ENCODE measurements at places on chromosomes 12 and 14.
A peak's percentile ranks its signal among the peaks of the same experiment; 100 is the strongest.

DNA sequence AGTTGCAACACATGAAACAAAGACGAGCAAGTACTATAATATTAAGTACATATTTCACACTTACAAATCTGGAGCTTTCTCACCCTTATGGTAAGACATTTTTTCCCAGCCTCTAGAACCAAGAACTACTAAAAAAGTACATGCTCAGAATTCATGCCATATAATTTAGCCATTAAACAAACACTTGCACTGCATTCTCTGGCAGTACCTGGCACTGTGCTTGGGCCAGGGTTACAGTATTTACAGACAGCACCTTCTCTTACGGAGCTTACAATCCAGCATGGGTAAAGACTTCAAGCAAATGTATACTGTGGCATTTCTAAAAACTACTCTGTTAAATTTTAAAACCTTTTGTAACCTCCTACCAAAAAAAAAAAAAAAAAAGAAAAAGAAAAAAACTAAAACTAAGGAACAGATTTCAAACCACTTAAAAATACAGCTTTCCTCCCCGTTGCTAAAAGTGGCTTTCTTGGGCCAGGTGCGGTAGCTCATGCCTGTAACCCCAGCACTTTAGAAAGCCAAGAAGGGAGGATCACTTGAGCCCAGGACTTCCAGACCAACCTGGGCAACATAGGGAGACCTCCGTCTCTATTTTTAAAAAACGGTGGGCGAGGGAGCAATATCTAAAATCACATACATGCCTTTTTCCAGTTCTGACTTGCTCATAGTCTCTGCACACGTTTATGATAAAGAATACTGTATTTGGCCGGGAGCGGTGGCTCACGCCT lies 956 bp downstream of the GNPTAB start:
- DNase-seq, result no peak

DNA sequence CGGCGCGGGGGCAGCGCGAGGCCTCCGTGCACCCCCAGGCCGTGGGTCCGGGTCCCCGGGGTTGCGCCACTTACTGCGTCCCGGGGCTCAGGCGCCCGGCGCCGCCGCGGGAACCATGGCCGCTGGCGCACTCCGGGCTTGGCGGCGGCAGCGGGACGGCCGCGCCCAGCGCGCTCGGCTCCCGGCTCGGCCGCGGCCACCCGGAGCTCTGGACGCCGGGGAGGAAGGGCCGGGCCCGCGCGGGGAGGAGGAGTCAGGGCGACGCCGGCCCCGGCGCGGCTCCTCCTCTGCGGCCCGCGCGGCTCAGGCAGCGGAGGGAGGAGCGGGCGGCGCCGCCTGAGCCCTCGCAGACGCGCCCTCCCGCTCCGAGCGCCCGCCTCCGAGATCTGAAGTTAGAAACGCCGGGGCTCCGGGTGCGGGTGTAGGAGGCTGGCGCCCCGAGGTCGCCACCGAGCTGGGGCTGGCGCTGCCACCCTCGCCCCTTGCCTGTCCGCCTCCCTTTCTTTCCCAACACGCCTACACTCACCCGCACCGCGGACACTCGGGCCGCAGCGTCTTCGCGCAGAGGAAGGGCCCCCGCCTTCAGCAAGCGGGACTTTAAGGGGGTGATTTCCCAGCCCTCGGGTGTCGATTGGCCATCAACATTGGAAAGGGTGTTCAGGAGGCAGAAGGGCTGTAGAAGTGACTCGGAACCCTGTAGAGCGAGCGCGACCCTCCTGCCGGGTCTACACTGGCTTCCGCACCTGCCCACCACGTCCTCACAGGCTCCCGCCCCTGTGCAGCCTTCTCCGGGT lies at the start of gene NIN:
TSS of gene NIN (minus strand) at position 231 of the 794 bp plus-strand sequence. CDS start 9,106 bp downstream, outside the sequence.
- peak; percentile 79 for DNase-seq

- no peak for DNase-seq
Measured at GRCh38 chr12:50123203-50123602, 11.2 kb downstream of the COX14 start.

DNA sequence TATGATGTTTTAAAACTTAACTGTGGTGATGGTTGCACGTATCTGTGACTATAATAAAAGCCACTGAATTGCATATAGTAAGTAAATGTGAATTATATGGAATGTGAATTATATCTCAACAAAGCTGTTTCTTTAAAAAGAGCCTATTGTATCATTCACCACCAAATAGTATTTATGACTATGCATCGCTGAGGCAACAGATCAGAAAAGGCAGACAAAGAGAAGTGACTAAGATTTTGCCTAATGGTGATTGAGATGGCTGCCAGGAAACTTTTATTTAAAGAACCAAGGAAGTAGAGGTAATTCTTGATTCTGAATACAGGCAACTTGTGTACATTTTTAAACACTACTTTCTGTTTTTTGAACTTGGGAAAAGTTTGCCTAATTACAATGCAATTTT lies 31.7 kb downstream of the DHRS7 start:
- DNase-seq, result no peak

DNA sequence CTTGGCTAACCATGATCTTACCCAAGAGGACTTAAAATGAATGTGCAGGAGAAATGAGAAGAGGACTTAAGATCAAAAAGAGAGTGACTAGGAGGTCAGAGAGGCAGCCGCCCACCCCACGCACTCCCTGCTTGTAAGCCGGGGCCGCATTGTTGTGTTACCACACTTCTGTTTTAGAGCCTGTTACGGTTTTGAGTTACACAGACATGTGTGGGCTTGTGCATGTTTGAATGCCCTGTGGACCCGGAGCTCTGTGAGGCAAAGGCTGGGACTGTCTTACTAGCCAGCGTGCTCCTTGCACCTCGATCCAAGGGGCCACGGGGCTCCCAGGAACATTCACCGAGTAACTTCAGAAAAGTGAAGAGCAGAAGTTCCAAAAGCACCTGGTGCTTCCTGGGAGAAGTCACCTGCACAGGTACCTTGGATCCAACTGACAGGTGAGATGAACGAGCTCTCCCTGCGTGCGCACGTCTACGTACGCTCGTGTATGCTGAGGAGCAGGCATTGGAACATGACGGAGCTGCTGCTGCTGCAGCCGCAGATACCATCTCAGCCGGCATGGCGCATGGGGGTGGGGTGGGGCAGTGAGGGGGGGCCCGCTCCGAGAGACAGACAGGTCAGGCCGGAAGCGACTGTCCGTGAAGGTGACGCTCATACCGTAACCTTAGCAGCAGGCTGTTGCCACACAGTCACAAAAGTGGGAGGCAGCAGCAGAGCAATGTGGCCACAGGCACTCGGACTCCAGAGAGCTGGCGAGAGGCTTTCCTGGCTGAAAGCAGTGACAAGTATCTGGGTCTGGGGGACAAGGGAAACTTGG lies 23.7 kb downstream of the SFSWAP start:
- no peak for DNase-seq

GRCh38 chr12:128549601-128550218 lies 274.0 kb downstream of the SLC15A4 start:
- no peak for DNase-seq

GRCh38 chr12:130484221-130484620 lies 146.5 kb downstream of the PIWIL1 start:
- DNase-seq, result no peak

DNA sequence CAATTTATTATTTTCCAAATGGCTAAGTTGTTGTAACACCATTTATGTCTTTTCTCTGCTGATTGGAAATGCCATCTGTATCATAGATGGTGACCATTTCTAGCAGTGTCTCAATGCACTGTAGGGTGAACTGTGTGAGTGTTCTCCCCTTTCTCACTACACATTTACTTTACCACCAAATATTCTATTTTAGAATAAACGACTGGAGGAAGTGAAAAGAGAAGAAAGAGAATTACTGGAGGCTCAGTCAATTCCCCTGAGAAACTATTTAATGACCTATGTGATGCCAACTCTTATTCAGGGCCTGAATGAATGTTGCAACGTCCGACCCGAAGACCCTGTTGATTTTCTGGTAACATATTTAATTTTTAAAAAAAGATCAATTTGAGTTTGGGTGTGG lies 15.5 kb upstream of the PAPOLA start:
- no peak for DNase-seq

DNA sequence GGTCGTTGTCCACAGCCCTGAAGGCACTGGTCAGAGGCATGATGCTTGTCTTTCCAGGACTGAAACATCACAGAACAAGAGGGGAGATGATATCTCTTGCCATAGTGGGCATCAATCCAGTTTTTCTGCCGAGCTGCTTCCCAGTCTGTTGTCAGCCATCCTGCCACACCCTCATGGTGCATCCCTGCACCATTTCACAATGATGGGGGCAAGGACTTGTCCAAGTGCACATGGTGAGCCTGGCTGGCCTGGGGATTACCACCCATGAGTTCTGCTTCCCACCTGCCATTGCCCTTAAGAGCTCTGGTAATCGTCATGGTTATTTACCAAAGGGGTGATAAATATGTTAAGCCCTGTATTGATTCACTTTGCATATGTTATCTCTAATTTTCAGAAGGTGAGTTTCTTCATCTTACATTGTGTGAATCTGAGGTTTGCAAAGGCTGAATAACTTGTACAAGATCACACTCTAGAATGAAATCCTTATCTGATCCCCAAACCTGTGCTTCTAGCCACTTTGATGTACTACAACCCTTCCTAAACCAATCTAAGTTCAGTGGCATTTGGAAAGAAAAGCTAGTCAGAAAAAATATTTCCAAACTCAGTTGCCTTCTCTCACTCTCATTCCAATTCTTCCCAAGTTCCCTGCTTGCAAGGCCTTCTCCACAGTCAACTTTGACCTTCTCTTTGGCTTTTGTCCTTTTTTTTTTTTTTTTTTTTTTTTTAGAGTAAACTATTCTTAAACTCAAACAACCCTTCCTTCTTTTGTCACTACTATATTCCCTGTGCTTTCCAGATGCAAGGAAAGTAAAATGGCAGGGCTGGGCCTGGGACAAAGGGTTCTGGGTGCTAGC lies 2.3 kb downstream of the AVIL start:
- DNase-seq, result no peak

DNA sequence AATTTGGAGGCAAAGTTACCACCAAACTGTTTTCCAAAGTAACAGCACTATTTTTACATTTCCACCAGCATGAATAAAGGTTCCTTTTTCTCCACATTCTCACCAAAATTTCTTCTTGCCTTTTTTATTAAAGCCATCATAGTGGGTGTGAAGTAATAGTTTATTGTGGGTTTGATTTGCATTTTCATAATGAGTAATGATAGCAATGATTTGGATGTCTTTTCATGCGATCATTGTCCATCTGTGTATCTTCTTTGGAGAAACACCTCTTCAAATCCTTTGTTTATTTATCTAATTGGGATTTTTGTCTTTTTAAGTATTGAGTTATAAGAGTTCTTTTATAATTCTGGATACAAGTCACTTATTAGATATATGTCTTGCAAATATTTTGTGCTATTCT lies 172.7 kb downstream of the CNTN1 start:
- DNase-seq, result no peak

- no peak for DNase-seq
Measured at GRCh38 chr12:76041406-76041805, 9.8 kb upstream of the PHLDA1 start.

DNA sequence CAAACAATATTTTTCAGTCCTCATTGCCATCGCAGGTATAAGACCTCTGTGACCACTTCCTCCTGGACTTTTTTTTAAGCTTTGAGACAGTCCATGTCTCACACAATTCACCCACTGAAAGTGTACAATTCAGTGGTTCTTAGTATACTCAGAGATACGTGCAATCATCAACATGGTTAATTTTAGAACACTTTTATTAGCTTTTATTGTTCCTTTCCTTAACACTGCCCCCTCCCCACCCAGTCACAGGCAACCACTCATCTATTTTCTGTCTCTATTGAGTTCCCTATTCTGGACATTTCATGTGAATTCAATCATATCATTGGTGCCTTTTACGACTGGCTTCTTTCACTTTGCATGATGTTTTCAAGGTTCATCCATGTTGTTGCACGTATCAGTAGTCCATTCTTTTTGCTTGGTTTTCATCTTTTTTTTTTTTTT lies 16.2 kb downstream of the NCKAP5L start:
- DNase-seq, result no peak

- peak; percentile 74 for DNase-seq
Measured at GRCh38 chr12:1776170-1776921, 44.0 kb upstream of the LRTM2 start.

DNA sequence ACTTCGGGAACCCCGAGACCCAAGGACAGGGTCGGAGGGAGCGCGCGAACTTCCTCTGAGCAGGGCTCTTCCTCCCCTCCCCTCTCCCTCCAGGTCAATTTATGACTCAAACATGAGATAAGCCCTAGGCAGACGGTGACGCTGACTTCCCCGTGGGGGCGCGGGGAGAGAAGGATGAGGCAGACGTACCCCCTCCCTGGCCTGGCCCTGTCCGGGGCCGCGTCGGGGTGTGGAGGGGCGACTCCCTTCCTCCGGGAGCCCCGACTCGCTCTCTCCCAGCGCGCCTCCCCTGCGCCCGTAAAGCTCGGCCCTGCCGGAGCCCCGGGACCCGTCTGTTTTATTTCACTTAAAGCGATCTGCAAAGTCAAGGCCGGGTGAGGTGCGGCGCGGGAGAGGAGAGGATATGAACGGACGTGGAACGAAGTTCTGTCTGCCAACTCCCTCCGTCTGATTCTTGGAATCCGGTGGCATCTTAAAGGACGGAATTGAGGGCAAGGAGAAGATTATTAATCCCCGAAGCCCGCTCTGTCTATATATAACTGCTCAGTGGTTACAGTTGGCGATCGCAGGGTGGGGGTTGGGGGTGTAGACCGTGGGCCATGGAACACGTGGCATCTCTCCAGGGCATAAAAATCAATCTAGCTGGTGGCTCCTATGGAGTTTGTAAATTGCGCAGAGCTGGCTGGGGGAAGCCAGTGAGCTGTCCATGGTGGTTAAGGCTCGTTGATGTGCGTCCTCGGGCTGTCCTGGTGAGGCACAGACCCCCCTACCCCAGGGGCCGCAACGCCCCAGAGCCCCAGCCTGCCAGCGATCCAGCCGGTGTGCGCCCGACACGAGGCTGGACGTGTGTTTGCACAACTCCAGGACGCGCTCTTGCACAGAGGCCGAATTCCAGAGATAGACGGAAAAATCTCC lies 2.9 kb upstream of the PTHLH start:
- peak; percentile 57 for DNase-seq

DNA sequence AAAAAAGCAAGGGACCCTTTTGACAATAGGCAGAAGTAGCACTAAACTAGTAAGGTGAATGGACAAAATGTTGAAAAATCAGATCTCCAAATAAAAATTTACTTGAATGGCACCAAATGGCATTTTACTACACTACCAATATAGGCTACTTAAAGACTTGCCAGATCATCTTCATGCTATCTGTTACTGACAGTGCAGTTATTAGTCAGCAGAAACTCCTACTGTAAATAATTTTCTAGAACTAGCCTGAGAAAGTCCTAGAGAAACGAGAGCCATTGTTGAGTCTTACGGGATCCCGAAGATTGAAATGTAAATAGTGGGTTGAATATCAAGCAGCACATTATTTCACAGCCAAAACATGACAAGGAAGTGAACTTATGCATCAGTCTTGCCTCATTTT lies 350.3 kb downstream of the SEC23A start:
- no peak for DNase-seq

GRCh38 chr14:69260190-69260860 lies 367 bp downstream of the GALNT16 start:
- no peak for DNase-seq

GRCh38 chr12:31000751-31001150 lies 72.9 kb upstream of the DDX11 start:
- DNase-seq, result peak; percentile 61

GRCh38 chr14:69094481-69094880 lies 58.4 kb downstream of the DCAF5 start:
- no peak for DNase-seq

GRCh38 chr14:32193532-32193931 lies 8.3 kb upstream of the RNU6-7 start:
- no peak for DNase-seq
